ENCODE measurements at places on chromosomes 2 and 18.

DNA sequence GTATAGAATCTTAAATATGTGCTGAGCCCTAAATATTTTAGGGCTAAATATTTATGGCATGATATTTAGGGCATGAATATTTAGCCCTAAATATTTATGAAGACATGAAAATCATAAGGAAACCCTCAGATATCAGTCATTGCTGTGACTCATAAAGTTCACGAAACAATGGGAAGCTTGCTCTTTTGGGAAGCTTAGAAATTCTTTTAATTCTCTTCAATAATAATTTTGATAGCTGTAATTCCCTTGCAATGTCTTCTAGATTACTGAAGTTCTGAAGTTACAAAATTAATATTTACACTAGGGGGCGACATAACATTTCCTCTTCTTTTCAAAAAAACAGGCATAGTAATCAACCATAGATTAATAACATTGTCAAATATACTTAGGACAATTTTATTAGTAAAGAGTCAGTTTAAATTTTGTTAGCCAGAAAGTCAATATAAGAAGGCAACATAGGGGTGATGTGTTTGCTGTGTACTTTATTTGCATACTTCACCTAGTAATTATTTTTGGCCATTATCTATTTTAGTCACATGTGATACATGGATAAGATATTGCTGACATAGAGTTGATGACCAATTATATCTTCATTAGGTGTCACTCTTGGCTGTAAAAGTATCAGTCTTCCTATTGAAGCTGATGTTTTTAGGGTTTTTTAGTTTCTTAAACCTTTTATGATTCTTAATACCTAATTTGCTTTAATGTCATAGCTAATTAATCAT is 13.2 kb downstream of the ZNF804A start:
- DNase-seq, result no peak

GRCh38 chr2:9768388-9768787 is 74.9 kb upstream of the TAF1B start:
- DNase-seq, result no peak

DNA sequence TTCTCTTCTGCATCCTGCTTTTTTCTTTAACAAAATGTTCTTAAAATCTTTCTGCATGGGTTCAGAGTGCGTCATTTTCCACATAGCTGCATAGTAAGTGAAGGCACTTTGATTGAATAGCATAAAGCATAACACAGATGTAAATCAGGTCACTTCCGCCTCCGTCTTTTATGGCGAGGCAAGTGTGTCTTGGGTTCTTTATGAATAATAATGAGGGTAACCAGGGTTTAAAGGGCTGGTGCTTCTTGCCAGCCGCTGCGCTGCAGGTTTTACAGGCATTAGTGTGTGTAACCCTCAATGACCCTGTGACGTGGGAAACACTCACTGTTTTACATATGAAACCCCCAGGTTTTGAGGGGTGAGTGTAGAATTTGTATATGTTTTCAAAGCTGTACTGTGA is 164.2 kb downstream of the MYT1L start:
- DNase-seq, result no peak

DNA sequence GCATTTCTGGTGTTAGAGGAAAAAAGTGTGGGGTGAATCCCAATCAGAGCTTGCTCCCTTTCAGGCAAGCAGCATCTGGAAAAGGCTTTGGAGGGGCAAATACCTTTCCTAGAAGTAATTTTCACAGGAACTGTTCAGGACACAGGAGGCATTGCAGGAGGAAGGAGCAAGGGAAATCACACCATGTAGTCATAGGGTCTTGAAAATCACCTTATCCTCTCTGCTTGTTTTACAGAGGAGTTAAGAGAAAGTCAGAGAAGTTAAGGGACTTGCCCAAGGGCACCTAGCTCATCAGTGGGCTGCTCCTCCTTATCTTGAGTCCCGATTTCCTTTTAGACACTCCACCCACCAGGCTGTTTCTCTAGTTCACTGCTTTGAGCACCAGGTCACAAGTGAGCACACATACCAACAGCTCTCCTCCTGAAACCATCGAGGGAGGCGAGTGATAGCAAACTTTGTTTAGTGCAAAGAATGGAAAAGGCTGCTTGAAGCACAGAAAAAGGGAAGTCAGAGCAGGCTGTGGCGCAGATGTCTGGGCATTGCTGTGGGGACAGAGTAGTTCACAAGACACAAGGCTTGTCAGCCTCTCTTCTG is 89.2 kb upstream of the CXCR4 start:
- no peak for DNase-seq

DNA sequence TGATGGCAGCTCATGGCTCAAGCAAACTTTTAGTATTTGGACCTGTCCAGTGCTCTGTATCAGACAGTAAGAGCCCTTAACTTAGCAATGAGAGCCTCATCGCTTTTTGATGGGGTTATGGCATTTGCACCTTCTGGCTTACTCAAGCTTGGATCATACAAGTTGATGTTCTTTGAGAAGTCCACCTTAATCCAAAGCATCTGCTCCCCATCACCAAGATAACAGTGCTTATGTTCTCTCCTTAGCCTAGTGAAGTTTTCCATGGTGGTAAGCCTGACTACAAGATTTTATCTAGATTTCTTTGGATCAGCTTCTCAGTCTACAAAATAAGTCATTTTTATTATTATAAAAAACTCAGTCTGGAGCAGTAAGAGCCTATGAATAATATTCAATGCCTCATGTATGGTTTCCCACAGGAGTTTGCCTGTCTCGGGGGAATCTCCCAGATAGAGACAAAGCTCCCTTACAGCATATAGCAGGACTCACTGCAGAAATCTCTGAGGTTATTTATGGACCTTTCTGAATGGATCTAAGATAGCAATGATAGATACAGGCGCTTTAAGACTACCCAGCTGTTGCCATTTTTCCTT is 472.2 kb upstream of the LINC00305 start:
- DNase-seq, result no peak

DNA sequence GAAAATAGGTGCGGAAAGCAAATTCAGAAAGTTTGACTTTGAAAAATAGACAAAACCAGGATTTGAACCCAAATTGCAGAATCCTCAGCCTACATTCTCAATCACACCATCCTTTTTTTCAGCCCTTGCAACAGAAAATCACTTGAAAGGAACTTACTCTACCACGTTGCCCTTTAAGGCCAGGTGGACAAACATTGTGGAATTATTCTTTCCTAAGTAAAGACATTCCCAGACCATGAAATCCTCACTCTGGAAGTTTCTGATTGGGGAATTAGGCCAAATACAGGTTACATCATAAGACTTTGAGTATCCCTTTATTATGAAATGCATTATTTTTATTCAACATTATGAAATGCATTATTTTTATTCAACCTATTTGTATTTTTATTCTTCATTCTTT is 259.4 kb downstream of the RAD51AP2 start:
- no peak for DNase-seq

- DNase-seq, result no peak
These were observed 159.5 kb upstream of the GYPC start for GRCh38 chr2:126496493-126496892.

DNA sequence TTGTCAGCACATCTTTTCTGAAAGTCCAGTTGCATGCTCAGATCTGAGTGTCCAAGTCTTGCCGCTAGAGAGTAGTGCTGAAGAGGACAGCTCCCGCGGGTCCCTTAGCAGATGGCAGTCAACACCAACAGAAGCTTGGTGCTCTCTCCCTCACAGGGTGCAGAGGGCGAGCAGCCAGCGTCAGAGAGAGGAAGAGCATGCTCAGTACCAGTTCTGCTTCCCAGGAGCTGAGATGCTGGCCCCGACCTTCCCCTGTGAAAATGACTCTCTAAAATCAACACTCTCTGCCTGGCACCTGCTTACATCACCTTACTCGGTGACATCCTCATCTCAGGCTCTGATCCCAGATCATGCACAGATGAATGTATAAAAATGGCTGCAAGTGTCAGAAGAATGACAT is 86.0 kb upstream of the TWIST2 start:
- DNase-seq, result no peak

- no peak for DNase-seq
These were observed 3.7 kb upstream of the ALPK2 start for GRCh38 chr18:58632552-58632951.

- DNase-seq, result no peak
These were observed 216.7 kb upstream of the STON1 start for GRCh38 chr2:48313036-48313877.

DNA sequence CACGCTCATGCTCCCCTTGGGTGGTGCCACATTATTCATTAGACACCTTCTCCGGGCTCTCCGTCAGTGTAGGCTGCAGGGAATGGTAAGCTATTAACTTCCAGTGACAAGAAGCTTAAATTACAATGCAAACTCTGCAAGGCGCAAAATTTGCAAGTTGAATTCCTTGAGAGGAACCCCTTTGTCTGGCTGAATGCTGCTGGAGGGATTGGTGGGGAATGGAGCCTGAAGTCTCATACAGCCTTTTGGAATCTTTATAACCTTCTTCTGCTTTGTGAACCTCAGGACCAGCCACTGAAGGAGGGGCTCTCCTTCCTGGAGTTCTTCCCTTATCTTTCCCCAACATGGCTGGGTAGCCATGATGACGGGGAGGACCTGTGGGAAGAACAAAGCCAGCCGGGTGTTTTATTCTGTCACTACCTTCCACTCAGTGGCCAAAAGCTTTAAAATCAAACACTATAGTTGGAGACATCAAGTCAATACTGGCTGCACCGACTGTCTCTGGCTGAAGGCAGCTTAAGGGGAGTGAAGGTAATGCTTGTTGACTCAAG is 220.9 kb upstream of the EPHA4 start:
- DNase-seq, result no peak

- no peak for DNase-seq
These were observed 61.9 kb upstream of the BZW1 start for GRCh38 chr2:200749631-200750322.

- DNase-seq, result no peak
These were observed 58.6 kb upstream of the CHN1 start for GRCh38 chr2:175063741-175064140.

DNA sequence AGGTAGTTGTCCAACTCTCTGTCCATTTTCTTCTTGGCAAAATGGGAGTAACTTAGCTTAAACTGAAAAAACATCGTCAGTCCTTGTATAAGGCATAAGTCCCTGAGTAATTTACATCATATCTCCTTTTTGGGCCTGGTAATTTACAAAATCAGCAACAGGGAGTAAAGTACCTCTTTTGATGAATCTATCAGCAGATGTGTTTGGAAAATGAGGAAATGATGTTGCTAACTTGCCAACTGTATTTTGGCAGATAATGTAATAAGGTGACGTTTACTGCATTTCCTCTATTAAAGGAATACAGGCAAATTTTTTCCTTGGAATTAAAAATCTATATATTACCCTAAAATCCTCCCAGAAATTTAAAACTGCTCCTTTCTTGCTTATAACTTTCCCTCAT is 29.2 kb downstream of the ANKRD44 start:
- DNase-seq, result no peak

DNA sequence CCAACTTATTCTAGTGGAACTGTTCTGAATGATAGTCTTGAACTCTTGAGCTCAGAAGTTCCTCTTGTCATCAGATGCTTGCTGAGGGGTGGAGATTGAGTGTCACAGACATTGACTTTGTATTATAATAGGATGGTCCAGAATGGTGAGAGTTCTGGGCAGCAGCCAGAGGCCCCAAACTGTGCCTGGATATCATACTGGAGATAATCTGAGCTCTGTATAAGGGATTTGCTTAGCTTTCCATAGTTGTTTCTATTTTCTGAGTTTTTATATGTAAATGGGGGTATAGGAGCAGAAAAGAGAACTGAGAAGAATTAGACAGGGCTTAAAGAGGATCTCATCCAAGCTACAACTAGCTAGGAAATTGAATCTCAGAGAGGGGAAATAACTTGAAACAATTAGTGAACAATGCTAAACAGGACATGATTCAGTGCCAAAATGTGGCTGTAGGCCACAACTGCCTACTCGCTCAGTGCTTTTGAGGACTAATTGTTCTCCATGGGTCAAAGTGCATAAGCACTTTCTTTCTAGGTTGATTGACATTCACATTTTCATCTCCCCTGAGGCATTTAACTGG is 10.1 kb upstream of the LCLAT1 start:
- no peak for DNase-seq

DNA sequence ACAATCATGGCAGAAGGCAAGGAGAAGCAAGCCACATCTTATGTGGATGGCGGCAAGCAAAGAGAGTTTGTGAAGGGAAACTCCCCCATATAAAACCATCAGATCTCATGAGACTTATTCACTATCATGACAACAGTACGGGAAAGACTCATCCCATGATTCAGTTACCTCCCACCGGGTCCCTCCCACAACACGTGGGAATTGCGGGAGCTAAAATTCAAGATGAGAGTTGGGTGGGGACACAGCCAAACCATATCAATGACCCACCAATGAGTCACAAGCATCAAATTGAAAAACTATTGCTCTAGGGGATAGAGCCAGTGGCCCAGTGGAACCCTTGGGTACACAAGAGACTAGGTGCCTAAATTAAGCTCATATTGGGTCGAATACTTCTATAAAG is 157.4 kb downstream of the FBXO15 start:
- no peak for DNase-seq

DNA sequence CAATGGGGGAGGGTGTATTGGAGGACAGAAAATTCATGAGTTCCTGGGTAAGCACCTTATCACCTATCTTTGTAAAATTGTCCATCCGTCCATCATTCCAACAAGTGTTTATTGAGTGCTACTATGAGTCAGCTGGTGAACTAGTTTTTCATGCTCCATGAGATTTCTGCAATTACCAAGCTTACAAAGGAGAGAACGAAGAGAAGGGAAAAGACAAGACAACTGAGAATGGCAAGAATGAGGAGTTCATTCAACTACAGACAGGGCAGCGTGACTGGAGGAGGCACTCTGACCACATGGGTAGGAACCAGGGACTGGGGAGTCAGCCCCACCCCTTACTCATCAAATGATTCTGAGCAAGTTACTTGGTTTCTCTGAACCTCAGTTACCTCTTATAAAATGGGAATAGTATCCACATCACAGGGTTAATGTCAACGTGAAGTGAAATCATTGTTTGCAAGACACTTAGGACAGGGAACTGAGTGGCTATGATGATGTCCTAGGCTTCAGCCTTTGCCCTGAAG is 18.6 kb upstream of the TXNDC2 start:
- DNase-seq, result no peak

DNA sequence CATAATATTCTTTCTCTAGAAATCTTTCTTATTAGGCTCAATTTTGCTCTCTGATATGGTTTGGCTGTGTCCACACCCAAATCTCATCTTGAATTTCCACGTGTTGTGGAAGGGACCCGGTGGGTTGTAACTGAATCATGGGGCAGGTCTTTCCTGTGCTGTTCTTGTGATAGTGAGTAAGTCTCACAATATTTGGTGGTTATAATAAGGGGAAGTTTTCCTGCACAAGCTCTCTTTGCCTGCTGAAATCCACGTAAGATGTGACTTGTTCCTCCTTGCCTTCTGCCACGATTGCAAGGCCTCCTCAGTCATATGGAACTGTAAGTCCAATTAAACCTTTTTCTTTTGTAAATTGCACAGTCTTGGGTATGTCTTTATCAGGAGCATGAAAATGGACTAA is 73.8 kb downstream of the CAVIN2 start:
- DNase-seq, result no peak

- no peak for DNase-seq
These were observed 226.1 kb upstream of the APCDD1 start for GRCh38 chr18:10228326-10228725.
